ENCODE measurements at places on chromosomes 5 and 9. TPM values are rescaled to one million over a fixed set of nuclear protein-coding genes. Genes with fewer than 3 reads are reported as not detected.

- no peak for DNase-seq
Observed at GRCh38 chr5:113524927-113525326, 11.4 kb downstream of the YTHDC2 start.

- no peak for DNase-seq
Observed at GRCh38 chr9:93948441-93949072, 6.6 kb downstream of the BARX1 start.

GRCh38 chr5:68408345-68408871 lies 192.9 kb downstream of the PIK3R1 start:
- no peak for DNase-seq

DNA sequence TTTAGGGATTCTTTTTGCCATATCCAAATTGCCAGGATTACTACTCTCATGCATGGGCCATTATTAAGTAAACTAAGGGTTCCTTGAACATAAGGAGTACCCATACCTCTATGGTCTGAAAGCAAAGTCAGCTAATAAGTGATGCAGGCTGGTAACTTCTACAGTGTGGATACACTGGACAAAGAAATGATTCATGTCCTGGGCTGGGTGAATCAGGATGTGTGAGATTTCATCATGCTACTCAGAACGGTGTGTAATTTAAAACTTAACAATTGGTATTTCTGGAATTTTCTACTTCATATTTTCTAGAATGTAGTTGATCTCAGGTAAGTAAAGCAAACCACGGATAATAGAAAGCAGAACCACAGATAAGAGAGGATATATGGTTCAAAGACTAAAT lies 428.8 kb downstream of the CHSY3 start:
- DNase-seq: no peak

GRCh38 chr9:95249986-95250385 lies 67.5 kb downstream of the FANCC start:
- DNase-seq: no peak

- DNase-seq: peak; percentile 98
Observed at GRCh38 chr5:173331956-173332479, 3.8 kb upstream of the STC2 start.

DNA sequence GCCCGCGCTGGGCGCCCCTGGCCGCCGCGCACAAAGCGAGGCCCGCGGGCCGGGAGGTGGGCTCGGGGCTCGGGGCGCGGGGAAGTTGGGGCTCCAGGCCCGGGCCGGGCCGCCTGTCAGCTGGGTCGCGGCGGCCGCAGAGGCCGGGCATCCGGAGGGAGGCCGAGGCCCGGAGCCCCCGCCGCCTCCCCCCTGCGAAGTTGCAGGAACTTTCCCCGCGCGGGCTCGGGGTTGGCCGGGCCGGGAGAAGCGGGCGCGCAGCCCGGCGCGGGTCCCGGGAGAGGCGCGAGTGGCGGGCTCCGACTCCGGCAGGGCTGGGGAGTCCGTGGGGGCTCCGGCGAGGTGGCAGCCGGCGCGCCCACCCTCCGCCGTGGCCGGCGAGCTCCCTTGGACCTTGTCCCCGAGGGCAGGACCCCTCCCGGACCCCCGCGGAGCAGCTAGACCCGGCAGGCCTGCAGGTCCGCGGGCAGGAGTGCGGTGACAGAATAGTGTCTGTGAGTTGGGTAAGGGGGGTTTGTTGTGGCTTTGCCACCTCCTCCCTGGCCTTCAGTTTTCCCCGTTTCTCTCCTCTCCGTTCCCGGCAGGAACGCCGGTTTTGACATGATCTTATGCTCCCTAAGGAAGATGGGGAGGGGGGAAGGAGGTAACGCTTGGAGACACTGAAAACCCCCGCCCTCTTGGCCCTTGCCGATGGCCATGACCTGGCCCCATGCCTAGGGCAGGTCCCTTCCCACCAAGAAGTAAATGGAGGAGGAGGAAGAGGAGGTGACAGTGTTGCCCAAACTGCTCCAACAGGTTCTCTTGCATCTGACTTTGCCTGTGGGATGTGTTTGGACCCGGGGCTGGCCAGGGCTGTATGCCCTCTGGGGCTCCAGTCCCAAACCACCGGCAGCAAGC lies 942 bp downstream of the PHF2 start:
- DNase-seq: peak; percentile 80

GRCh38 chr9:77953590-77953989 lies 78.0 kb downstream of the GNAQ start:
- DNase-seq: no peak

GRCh38 chr5:114658194-114658593 lies 296.3 kb downstream of the KCNN2 start:
- DNase-seq: no peak

- DNase-seq: no peak
Observed at GRCh38 chr9:14136646-14137370, 177.1 kb downstream of the NFIB start.

SLC22A4 gene
- total RNA-seq: 1.1 TPM

NEURL1B gene
- total RNA-seq: 0.05 TPM

DNAH5 gene
- total RNA-seq: not detected

BTNL8 gene
- total RNA-seq: not detected

IL13 gene
- 231 TPM for total RNA-seq

CYLC2 gene
- not detected for total RNA-seq

SV2C gene
- not detected for total RNA-seq

All from activated CD4-positive, alpha-beta T cell treated with anti-CD3 and anti-CD28 coated beads, Interleukin-2, amount 10 ng/mL, durations not matched to agents 24 days and 14 days (primary cell).